ENCODE measurements at places on chromosomes 3 and 15. TPM values are rescaled to one million over a fixed set of nuclear protein-coding genes. Genes with fewer than 3 reads are reported as not detected.

DNA sequence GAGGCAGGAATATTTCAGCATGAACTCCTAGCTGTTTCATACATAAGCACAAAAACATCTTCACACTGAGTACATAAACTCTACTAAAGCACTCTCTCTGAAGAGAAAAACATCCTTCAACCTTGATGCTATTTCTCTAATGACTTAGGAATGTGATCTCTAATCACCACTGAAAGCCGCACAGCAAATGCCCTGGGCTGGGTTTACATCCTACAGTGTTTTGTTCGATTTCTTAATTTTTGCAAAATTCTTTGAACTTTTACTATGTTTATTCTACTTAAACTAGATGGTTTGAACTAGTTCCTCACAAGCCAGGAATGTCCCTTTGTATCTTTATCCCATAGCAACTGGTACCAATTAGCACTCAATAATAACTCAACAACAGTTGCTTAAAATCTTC, 130.9 kb upstream of the ABI3BP start:
- DNase-seq = no peak

The TMEM212 gene
- not detected for total RNA-seq

GRCh38 chr3:17936736-17937480, 194.5 kb upstream of the TBC1D5 start:
- DNase-seq = no peak

GRCh38 chr3:127458696-127459604, 131.6 kb downstream of the TPRA1 start:
- peak; percentile 67 for DNase-seq

DNA sequence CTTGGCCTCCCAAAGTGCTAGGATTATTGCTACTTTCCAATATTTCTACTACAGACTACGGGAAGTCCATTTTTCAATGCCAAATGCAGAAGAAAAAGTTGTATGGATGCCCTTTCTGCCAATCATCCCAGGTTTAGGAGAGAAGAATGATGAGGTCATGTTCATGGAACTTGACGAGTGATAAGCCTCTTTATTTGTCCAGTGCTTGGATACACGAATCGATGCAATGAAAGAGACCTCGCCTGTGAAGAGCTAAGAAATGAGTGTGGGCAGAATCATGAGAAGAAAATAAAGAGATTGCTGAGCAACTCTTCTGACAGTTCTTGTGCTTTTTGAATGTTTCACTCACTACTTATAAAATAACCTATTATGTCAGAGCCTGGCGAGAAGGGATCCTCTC, 996 bp upstream of the SLC28A1 start:
- no peak for DNase-seq

The PAK2 gene
- 57.9 TPM for total RNA-seq

DNA sequence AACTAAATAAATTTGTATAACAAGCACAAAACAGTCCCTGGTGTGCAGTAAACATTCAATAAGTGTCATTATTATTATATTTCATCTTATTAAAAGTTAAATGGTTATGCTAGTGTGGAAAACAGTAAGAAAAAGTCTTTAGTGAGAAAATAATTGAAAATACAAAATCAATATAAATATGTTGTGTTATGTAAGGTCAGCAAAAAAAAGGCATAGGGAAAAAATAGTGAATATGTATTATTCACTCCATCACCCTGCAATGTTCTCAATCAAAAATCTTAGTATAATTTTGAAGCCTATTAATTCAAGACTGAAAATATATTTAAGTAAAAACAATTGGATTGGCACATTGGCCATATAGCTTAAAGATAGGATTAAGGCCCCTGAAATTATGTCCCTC, 63.3 kb upstream of the KCNMB2 start:
- no peak for DNase-seq

- DNase-seq = no peak
These were observed 41.7 kb downstream of the GPR176 start for GRCh38 chr15:39878406-39878785.

- DNase-seq = no peak
These were observed 37.1 kb downstream of the P3H2 start for GRCh38 chr3:190083635-190084034.

- no peak for DNase-seq
These were observed 86.8 kb downstream of the LSM3 start for GRCh38 chr3:14265246-14265962.

- no peak for DNase-seq
These were observed 18.2 kb downstream of the TBC1D2B start for GRCh38 chr15:78059110-78059839.

GRCh38 chr3:166527325-166527724, 690.1 kb upstream of the BCHE start:
- no peak for DNase-seq

The TGM5 gene
- total RNA-seq = 0.56 TPM

The NR2E3 gene
- 0.19 TPM for total RNA-seq

- no peak for DNase-seq
These were observed 7.7 kb downstream of the CLDN11 start for GRCh38 chr3:170426240-170426797.

The CCDC71 gene
- total RNA-seq = 14.3 TPM

The TGM4 gene
- not detected for total RNA-seq

- DNase-seq = no peak
These were observed 612.0 kb upstream of the KCNMB2 start for GRCh38 chr3:177924261-177924660.

DNA sequence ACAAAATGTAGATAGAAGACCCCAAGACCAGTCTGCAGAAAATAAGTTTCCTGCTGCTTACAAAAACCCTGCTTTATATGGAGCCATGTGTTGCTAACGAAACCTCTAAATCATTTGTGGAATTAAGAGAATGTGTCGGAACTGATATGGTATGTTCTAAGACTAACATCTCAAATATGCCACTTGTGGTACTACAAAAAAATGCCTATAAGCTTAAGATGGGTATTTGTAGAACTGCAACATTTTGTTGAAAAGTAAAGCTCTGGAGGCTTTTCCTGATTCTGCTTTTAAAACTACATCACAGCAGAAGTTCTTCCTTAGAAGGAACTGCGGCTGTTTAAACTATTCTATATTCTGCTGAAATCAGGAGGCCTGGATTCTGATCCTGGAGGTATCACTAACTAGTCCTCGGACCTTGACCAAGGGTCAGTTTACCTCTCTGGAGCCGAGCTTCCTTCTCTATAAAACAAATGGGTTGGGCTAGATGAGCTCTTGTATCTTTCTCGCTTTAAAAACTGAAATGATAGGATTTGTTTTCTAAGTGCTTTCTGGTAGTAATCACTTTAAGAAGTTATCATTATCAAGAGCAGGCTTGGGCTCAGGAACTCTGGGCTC, 74.9 kb downstream of the RAD18 start:
- no peak for DNase-seq

DNA sequence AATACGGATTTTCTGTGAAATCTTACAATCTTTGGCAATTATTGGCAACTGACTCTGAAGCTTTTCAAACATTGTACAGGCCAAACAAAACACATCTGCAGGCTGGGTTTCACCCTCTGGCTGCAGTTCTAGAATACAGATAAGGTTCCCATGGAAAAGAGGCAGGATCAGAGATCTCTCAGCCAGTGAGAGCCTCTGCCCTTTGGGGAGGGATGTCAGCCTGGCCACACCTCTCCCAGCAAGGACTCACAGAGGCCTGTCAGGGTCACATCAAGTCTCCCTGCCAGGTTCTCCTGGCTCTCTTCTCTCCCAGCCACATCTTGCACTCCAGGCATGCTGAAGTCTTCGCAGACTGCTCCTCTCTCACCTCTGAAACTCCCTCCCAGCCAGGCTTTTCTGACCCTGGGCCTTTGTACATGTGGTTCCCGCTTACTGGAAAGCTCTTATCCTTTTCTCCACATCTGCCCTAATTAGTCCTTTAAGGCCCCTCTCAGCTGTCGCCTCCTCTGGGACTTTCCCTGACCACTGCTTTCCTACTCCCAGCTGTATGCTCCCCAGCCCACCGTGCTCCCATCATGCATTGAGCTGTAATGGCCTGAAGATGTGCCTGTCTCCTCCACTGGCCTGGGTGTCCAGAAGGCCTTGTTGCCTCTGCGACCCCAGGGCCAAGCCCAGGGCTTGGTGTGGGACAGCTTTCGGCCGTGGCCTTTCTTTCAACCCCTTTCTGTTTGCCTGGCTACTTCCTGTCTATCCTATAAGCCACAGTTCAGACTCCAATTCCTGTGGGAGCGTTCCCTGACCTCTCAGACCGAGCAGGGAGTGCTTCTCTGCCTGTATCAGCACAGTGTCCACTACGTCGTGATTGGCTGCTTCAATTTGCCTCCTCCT, 4.3 kb downstream of the RBP1 start:
- DNase-seq = peak; percentile 91

DNA sequence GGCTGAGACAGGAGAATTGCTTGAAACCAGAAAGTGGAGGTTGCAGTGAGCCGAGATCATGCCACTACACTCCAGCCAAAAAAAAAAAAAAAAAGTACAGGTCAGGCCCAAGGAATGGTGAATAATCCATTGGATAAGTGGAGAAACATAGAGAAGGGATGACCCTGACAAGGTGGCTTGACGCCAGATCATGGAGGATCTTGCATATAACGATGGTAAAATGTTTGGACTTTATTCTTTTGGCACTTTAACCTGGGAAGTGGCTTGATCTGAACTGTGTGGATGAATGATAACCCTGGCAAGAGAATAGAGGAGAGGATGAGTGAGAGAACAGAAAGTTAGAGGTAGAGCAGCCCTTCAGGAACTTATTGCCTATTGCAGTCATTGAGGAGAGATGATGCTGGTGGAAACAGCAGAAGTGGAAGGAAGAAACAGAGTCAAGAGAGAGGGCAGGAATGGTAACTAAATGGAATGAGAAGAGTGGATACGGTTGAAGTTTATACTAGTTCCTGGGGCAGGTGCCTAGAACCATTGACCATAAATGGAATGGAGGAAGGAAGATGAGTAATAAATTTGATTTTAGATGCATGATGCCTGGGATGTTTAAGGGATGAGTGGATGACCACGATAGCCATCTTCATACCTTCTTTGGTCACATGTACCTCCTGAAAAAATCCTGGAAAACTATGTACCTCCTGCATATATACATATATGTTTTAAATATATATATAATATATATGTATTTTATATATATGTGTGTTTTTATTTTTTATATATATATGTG, 57.8 kb downstream of the BLM start:
- no peak for DNase-seq

The PIGZ gene
- total RNA-seq = 6.4 TPM

- no peak for DNase-seq
These were observed 12.9 kb downstream of the VPS18 start for GRCh38 chr15:40906991-40907802.

- DNase-seq = no peak
These were observed 157.3 kb upstream of the BHLHE40 start for GRCh38 chr3:4821975-4822374.

- no peak for DNase-seq
These were observed 32.1 kb upstream of the RFTN1 start for GRCh38 chr3:16545413-16546185.

DNA sequence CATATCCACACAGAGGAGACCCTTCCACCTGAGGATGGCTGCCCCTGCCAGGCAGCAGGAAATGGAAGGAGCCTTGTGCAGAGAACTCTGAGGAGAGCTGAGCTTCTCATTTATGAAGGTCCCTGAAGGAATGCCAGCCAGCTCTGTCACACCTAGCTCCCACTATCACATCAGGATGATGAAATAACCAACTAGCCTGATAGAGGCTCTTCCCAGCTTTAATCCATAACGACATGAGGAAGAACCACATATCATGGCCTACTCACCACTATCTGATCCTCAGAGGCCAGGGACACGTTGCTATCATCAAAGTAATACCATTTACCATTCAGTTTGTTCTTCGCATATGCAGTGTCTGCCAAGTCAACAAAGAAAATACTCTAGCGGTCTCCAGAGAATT, 1.5 kb upstream of the C3orf62 start:
- no peak for DNase-seq

DNA sequence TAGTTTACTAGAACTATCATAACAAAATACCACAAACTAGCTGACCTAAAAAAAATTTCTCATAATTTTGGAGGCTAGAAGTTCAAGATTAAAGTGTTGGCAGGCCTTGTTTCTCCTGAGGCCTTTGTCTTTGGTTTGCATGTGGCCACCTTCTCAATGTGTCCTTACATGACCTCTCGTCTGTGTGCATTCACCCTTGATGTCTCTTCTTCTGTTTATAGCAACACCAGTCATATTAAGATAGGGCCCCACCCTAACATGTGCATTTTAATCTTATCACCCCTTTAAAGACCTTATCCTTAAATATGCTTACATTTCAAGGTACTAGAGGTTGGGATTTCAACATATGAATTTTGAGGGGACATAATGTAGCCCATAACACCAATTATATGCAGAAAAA, 177.0 kb downstream of the ZBBX start:
- no peak for DNase-seq

GRCh38 chr3:161548301-161548700, 51.7 kb downstream of the OTOL1 start:
- DNase-seq = no peak

- peak; percentile 87 for DNase-seq
These were observed 426 bp downstream of the PRKCD start for GRCh38 chr3:53161450-53161819.

GRCh38 chr3:132342610-132343009, 25.4 kb downstream of the ACP3 start:
- no peak for DNase-seq

The ALDH1L1 gene
- total RNA-seq = 12.4 TPM

DNA sequence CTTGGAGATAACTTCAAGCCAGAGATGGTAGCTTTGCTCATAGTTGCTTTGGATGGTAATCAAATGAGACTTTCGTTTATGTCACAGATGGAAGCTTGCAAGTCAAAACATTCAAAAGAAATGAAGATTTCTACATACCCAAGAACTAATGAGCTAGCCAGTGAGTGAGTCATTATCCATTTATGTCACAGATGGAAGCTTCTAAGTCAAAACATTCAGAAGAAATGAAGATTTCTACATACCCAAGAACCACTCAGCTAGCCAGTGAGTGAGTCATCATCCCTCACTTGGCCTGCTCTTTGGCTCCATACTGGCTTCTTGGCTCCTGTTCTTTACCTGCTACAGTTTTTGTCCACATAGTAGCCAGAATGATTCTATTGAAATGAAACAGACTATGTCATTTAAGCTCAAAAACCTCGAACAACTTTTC, 559.8 kb upstream of the CBLB start:
- DNase-seq = no peak

DNA sequence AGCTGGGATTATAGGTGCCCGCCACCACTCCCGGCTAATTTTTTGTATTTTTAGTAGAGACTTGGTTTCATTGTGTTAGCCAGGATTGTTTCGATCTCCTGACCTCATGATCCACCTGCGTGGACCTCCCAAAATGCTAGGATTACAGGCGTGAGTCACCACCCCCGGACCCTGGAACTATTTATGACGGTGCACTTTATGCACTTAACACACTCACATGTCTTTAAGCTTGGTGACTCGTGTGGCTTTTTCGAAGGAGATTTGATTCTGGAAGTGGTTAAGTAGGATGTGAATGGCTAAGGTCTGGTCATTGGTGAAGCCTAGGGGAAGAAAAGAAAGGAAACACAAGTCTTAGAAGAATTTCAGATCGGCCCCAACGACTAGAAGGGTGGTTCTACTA, 20.3 kb downstream of the BBS4 start:
- no peak for DNase-seq
